Activated T-cell treated with anti-CD3 and anti-CD28 coated beads, Interleukin-2, amount 50 U/mL, for 72 hours (primary cell): ENCODE measurements at places on chromosomes 16 and 17.

DNA sequence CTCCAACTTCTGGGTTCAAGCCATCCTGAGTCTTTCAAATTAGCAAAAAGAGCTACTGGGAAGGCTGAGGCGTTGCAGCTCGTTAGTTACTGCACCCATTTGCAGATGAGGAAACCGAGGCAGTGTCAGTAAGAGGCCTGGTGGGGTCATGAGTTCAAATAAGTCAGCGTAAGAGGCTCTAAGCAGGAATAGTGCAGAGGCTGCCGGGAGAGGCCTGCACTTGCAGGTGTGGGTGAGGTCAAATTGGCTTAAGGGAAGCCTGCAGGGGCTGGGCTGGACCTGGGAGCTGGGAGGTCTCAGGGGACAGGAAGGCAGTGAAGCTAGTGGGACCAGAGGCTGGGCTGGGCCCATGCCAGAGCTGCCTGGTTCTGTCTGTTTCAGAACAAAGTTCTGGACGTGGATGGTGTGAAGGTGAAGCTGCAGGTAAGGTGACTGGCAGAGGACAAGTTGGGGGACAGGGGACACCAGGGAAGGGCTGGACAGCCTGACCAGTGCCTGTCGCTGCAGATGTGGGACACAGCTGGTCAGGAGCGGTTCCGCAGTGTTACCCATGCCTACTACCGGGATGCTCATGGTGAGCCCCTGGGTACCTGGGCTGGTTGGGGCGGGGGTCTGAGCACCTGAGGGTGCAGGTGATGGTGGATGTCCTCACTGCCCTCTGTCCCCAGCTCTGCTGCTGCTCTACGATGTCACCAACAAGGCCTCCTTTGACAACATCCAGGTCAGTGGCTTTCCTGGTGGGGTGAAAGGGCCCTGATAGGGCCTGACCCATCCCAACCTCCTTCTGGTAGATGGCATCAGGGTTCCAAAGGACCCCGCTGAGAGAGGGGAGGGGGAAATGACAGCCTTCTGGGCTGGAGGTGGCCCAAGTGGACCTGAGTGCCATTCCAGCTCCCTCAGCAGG, 3.0 kb downstream of the RAB26 start:
- H3K36me3 ChIP-seq: peaks cover 7% of the 10 kb centered on the region
- no peaks in the 10 kb centered on the region for H3K27me3 ChIP-seq
- H3K27ac ChIP-seq: no peak overlapping the region

- no peak for DNase-seq
- H3K27ac ChIP-seq: no peak overlapping the region
- no peak overlapping the region for H3K4me3 ChIP-seq
- H3K36me3 ChIP-seq: no peaks in the 10 kb centered on the region
- H3K4me1 ChIP-seq: peaks cover 9% of the 10 kb centered on the region
- H3K27me3 ChIP-seq: peaks cover 64% of the 10 kb centered on the region
Observed at GRCh38 chr17:40678902-40679522, 14.0 kb upstream of the KRT222 start.

- no peak overlapping the region for H3K27ac ChIP-seq
- no peak for DNase-seq
- H3K36me3 ChIP-seq: no peaks in the 10 kb centered on the region
- no peak overlapping the region for H3K4me3 ChIP-seq
- H3K4me1 ChIP-seq: no peaks in the 10 kb centered on the region
Observed at GRCh38 chr16:51951668-51952298, 595.2 kb downstream of the TOX3 start.

- peak overlapping the region; percentile 95 for H3K27ac ChIP-seq
- H3K4me3 ChIP-seq: peak overlapping the region; percentile 97
- DNase-seq: no peak
Observed at GRCh38 chr17:14068542-14069250, 608 bp upstream of the COX10 start.

DNA sequence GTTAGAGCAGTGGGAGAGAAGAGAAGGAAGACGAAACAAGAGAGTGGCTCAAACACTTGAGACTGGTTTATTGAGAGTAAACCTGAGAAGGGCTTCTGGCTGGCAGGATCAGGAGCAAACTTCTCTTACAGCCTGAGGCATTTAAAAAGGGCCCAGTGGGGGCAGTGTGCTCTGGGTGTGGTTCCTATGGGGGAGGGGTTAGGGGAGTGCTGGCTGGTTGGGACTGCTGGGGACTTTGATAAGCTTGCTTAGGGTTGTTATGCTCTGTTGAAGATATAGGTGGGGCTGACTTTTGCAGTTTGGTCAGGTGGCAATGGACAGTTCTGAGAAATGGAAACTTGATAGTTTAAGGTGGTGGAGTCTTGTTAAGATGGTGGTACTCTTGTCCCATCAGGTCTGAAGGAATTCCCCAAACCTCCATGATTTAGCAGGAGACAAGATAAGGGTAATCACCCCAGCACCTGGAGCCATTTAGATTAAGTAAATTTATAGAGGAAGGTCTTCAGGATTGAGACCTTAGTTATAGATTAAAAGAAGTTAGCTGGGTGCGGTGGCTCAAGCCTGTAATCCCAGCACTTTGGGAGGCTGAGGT, 79.3 kb downstream of the EMP2 start:
- no peak for DNase-seq
- H3K4me3 ChIP-seq: no peak overlapping the region
- H3K4me1 ChIP-seq: no peaks in the 10 kb centered on the region
- H3K27ac ChIP-seq: no peak overlapping the region
